ENCODE measurements at places on chromosomes 3 and 15. TPM values are rescaled to one million over a fixed set of nuclear protein-coding genes. Genes with fewer than 3 reads are reported as not detected.

DNA sequence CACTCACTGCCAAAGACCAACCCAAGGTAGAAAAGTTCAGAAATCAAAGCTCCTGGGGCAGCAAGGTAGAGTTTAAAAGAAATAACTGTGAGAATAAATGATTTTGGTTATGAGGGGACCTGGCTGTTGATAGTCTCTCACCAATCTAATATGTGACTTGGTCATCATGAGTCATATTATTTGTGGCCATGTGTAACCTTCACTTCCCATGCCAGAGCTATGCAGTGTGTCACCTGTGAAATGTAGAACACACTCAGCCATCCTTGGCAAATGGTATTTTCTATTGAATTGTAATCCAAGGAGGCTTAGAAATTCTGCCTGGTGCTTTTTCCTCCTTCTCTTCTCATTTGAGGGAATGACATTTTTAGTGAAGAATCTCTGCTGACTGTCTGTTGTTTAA is 184.2 kb upstream of the STAC start:
- no peak for DNase-seq

DNA sequence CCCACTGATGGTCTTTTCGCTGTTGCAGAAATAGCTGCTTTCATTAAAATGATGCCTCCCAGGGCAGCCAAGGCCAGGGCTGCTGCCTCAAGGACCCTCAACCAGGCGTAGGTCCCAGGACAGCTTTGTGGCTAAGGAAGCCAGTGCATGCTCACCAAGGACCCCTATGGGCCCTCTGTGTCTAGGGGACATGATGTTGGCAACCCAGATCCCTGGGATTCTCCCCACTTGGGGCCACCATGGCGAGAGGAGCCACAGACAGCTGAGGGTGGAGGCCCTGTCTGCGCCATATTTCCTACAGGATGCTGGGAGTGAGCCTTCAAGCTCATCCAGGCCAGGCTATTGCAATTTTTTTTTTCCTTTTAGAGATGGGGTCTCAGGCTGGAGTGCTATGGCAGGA is 137.2 kb downstream of the CHSY1 start:
- no peak for DNase-seq

GRCh38 chr3:184361532-184361931 is at the start of the genes CLCN2 and POLR2H:
TSS of gene CLCN2 (minus strand) at chr3:184361605. CDS start at chr3:184361479, 126 bp downstream.
TSS of gene POLR2H (plus strand) at chr3:184361710. CDS start at chr3:184363493, 1,783 bp downstream.
- DNase-seq = peak; percentile 82

DNA sequence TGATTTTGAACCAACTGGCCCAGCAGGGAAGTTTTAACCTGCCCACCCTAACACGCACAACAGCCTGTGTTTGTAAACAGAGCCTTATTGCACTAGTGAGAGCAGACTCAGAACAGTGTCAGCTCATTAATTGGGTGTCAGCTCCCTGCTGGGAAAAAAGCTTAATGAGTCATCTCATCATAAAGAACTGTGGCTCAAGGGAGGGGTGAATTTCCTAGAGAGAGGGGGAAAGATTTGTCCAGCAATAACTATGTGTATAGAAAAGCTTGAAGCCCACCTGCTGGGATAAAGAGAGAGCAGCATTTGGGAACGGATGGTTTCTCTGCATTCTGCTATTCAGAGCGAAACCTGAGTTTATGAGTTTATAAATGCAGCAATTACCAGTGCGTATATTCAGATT is 48.9 kb upstream of the GMNC start:
- no peak for DNase-seq

GRCh38 chr3:56911363-56911762 is 109.6 kb upstream of the ARHGEF3 start:
- DNase-seq = no peak

- DNase-seq = no peak
These were observed 587.0 kb upstream of the GRM7 start for GRCh38 chr3:6273878-6274277.

TRAT1 gene
- not detected for total RNA-seq

KCNMB3 gene
- 3.9 TPM for total RNA-seq

PLA2G4D gene
- total RNA-seq = not detected

IREB2 gene
- 108 TPM for total RNA-seq

POMGNT2 gene
- total RNA-seq = 15.6 TPM

OXTR gene
- total RNA-seq = 0.62 TPM

All from tongue (tissue), 3 donors.